ENCODE measurements at places on chromosomes 1 and 21. TPM values are rescaled to one million over a fixed set of nuclear protein-coding genes. Genes with fewer than 3 reads are reported as not detected.

The CRP gene
- total RNA-seq: not detected

The LENEP gene
- 0.35 TPM for total RNA-seq

The GPR3 gene
- total RNA-seq: 0.58 TPM

The VPS13D gene
- 28.1 TPM for total RNA-seq

GRCh38 chr1:84668185-84668584 lies 22.1 kb downstream of the SSX2IP start:
- no peaks in the 10 kb centered on the region for H3K27me3 ChIP-seq
- H3K27ac ChIP-seq: no peak overlapping the region
- peaks cover 6% of the 10 kb centered on the region for H3K4me1 ChIP-seq
- H3K36me3 ChIP-seq: peaks cover 12% of the 10 kb centered on the region
- H3K4me3 ChIP-seq: no peak overlapping the region

DNA sequence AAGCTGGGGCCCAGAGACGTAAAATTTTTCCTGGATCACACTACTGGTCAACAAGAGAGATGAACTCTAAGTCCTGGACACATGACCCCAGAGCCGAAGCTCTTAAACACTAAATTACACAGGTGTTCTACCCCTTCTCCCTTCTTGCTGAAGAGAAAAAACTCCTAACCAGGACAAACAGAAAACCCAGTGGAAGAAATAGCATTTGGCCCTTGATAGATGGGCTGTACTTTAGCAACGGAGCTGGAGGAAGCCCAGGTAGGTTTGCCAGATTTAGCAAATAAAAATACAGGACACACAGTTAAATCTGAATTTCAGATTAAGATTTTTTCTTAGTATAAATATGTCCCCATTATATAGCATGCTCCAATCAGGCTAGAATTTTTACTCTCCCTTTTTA lies 72.7 kb downstream of the DIRAS3 start:
- H3K36me3 ChIP-seq: no peaks in the 10 kb centered on the region
- H3K27me3 ChIP-seq: no peaks in the 10 kb centered on the region
- no peak overlapping the region for H3K27ac ChIP-seq
- no peak for DNase-seq
- no peaks in the 10 kb centered on the region for H3K4me1 ChIP-seq

- peaks cover 26% of the 10 kb centered on the region for H3K4me1 ChIP-seq
- H3K4me3 ChIP-seq: no peak overlapping the region
- H3K27ac ChIP-seq: no peak overlapping the region
- no peaks in the 10 kb centered on the region for H3K36me3 ChIP-seq
Observed at GRCh38 chr1:65209005-65209885, 61.2 kb downstream of the AK4 start.

DNA sequence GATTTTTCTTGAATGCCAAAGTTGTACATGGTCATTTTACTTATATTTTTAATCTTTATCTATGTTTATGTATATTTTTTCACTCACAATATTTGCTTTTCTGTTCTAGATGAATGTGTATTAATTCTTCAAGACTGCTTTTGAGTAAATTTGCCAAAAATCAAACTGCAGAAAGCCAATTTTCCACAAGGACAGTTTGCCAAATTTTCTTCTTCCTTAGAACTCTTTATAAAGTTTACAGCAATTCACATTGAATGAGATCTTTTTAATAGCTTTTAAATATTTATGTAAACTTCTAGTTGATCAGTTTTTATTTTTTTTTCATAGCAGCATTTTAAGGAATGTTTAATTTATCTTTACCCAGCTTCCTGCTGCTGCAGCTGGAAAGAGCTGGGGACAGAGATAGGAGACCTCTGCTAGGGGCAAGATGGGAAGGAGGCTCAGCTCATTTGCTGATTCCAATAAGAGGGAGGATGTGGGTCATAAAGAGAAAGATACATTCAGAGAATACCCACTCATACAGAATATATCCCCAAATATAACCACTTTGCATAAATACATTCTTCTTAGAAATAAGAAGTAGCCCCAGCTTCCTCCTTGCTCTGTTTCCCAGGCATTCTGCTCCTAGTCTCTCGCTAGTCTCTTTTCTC lies 93.0 kb downstream of the ODF2L start:
- no peak for DNase-seq
- no peak overlapping the region for H3K4me3 ChIP-seq
- H3K36me3 ChIP-seq: no peaks in the 10 kb centered on the region
- H3K27ac ChIP-seq: no peak overlapping the region

DNA sequence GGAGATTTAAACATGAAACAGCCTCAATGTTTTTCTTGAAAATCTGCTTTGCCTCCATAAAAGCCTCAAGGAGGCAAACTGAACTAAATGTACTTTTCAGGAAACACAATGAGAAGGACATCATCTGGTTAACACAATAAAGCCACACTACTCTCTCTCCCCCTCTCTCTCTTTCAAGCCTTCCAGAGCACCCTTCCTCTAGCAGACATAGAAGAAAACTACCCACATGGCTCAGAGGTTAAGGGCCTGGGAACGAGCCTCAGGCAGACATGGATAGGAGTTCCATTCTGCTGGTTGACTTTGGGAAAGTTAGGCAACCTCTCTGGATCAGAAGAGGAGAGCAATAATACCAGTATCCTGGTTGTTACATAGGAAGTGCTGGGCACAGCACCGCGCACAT lies 42.9 kb downstream of the RUNX1 start:
- H3K27me3 ChIP-seq: no peaks in the 10 kb centered on the region
- no peak overlapping the region for H3K4me3 ChIP-seq
- no peak overlapping the region for H3K27ac ChIP-seq
- peaks cover 60% of the 10 kb centered on the region for H3K36me3 ChIP-seq

DNA sequence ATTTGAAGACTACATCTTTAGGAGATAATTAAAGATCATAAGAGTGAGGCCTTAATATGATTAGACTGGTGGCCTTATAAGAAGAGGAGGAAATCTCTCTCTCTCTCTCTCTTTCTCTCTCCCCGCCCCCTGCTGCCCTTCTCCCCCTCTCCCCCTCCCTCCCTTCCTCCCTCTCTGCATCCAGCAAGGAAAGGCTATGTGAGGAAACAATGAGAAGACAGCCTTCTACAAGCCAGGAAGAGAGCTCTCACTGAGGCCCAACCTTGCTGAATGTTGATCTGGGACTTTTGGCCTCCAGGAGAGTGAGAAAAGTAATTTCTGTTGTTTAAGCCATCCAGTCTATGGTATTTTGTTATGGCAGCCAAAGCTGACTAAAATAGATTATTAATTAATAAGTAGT lies 21.6 kb downstream of the FOXD3 start:
- no peaks in the 10 kb centered on the region for H3K36me3 ChIP-seq
- H3K27me3 ChIP-seq: peaks cover 16% of the 10 kb centered on the region
- H3K27ac ChIP-seq: no peak overlapping the region
- H3K4me3 ChIP-seq: no peak overlapping the region
- DNase-seq: no peak

DNA sequence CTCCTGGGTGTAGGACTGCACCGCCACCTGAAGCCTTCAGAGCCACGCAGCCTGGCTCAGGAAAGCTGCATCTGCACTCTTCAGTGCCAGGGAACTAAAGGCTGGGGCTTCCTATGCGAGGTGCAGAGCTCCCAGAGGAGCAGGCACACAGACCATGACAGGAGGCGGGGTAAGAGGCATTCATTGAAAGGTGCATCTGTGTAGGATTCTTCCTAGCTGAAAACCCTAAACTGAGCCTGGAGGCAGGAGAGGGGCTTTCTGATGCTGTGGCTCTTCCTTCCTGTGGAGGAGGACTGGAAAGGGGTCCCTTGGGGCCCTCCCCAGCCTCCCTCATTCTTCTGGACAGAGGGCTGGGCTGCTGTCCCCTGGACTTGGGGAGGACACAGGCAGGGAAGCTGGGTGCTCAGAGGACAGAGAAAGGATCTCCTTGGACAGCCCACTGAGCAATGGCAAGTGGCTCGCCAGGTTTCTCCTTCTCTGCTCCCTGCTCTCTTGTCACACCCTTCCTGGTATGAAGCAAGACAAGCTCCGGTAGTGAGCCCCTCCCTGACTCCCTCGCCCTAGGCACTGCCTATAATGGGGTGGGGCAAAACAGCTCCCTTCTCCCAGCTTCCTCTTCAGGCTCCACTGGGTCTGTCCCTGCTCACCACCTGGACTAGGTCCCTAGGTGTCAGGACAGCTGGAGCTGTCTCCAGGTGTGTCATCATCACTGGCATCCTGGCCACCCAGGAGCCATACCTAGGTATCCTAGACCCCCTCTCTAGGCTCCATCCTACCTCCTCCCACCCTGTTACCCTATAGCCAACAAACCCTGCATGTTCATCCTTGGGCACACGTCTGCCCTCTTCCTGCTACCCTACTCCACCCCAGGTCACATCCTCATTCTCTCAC lies 20.0 kb downstream of the S100A6 start:
- DNase-seq: no peak
- no peaks in the 10 kb centered on the region for H3K36me3 ChIP-seq
- H3K4me3 ChIP-seq: no peak overlapping the region
- peaks cover 38% of the 10 kb centered on the region for H3K4me1 ChIP-seq
- peaks cover 1% of the 10 kb centered on the region for H3K27me3 ChIP-seq

GRCh38 chr21:38067086-38067739 lies 151.0 kb upstream of the KCNJ6 start:
- no peaks in the 10 kb centered on the region for H3K27me3 ChIP-seq
- no peaks in the 10 kb centered on the region for H3K36me3 ChIP-seq
- DNase-seq: no peak

- no peak for DNase-seq
- peaks cover 47% of the 10 kb centered on the region for H3K36me3 ChIP-seq
- H3K4me1 ChIP-seq: peaks cover 12% of the 10 kb centered on the region
- H3K27ac ChIP-seq: no peak overlapping the region
- no peaks in the 10 kb centered on the region for H3K27me3 ChIP-seq
Observed at GRCh38 chr1:36269408-36269838, 36.7 kb upstream of the SH3D21 start.

- H3K27me3 ChIP-seq: peaks cover 3% of the 10 kb centered on the region
- H3K4me1 ChIP-seq: no peaks in the 10 kb centered on the region
- no peaks in the 10 kb centered on the region for H3K36me3 ChIP-seq
- H3K27ac ChIP-seq: no peak overlapping the region
- DNase-seq: no peak
- no peak overlapping the region for H3K4me3 ChIP-seq
Observed at GRCh38 chr1:165225650-165226049, 130.9 kb downstream of the LMX1A start.

DNA sequence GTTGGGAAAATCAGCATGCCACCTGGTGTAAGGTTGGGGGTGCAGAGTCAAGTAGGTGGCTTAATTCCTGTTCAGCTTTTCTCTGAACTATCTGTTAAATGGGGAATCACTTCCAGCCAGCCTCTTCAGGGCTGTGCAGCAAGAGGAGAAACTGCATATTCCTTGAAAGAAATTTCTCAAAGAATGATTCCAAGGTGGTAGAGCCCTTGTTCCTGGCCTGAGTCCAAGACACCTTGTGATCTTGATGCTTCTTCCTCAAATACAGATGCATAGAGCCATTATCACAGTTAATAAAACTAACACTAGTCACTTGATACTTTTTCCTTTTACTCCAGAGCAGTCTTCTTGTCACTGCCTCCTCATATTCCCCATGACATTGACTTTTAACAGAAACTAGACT lies 5.2 kb downstream of the TXLNA start:
- no peaks in the 10 kb centered on the region for H3K27me3 ChIP-seq
- H3K4me3 ChIP-seq: no peak overlapping the region
- H3K27ac ChIP-seq: no peak overlapping the region
- no peak for DNase-seq

GRCh38 chr1:156964441-156964840 lies 44.0 kb downstream of the LRRC71 start:
- H3K36me3 ChIP-seq: peaks cover 8% of the 10 kb centered on the region
- no peak overlapping the region for H3K27ac ChIP-seq
- no peak overlapping the region for H3K4me3 ChIP-seq
- peaks cover 32% of the 10 kb centered on the region for H3K4me1 ChIP-seq

GRCh38 chr1:228999446-229000170 lies 264.3 kb downstream of the RHOU start:
- peaks cover 6% of the 10 kb centered on the region for H3K27me3 ChIP-seq
- peaks cover 4% of the 10 kb centered on the region for H3K4me1 ChIP-seq
- H3K4me3 ChIP-seq: no peak overlapping the region
- H3K36me3 ChIP-seq: no peaks in the 10 kb centered on the region

DNA sequence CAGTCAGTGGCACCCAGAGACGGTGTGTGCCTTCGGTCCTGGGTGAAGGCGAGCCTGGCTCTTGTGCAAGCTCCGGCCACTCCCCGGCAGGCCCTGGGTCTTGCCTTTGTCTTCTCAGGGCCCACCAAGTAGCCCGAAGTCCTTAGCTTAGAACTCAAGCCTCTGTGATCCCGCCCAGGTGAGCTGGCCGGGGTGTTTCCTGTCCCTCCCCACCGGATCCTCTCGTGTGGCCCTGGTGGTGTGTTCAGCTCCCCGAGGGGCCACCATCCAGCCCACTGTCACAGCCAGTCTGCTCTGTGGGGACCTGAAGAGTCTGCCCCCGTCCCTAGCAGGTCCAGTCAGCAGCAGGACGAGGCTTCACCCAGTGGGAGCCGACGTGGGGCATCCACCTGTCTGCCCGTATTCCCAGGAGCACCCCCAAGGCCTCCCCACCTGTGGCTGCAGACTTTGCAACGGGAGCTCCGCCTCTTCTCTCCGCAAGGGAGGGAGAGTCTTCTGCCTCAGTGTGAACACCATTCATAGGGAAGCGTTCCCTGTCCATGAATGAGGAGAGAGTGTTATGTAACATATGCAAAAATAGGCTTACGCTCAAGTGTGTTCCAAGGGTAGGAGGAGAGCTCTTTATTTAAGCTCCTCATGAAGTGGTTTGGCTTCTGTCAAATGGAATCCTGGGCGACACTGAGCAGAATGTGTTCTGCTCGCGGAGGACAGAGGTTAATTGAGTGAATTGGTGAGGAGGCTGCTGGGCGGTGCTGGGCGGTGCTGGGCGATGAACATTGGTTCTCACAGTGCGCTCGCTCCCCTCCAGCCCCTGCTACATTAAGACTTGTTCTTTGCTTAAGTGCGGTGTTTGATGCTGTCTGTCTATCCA lies 108.9 kb downstream of the CRYAA start:
- H3K36me3 ChIP-seq: no peaks in the 10 kb centered on the region
- H3K4me3 ChIP-seq: no peak overlapping the region
- no peak for DNase-seq
- peaks cover 5% of the 10 kb centered on the region for H3K27me3 ChIP-seq

GRCh38 chr1:171754971-171755370 lies 13.1 kb upstream of the VAMP4 start:
- H3K36me3 ChIP-seq: peaks cover 4% of the 10 kb centered on the region
- H3K27me3 ChIP-seq: peaks cover 7% of the 10 kb centered on the region

GRCh38 chr1:86389307-86389706 lies 6.8 kb downstream of the ODF2L start:
- H3K27me3 ChIP-seq: no peaks in the 10 kb centered on the region
- H3K27ac ChIP-seq: peak overlapping the region; percentile 93
- H3K36me3 ChIP-seq: peaks cover 40% of the 10 kb centered on the region
- peak overlapping the region; percentile 74 for H3K4me3 ChIP-seq
- peaks cover 53% of the 10 kb centered on the region for H3K4me1 ChIP-seq
- DNase-seq: no peak

GRCh38 chr1:201528631-201529252 lies 10.2 kb upstream of the NAV1 start:
- no peak overlapping the region for H3K27ac ChIP-seq
- no peak overlapping the region for H3K4me3 ChIP-seq
- peaks cover 13% of the 10 kb centered on the region for H3K36me3 ChIP-seq

GRCh38 chr1:151001602-151002001 lies 5.1 kb downstream of the MINDY1 start:
- no peak for DNase-seq
- H3K36me3 ChIP-seq: peaks cover 34% of the 10 kb centered on the region
